ENCODE measurements at places on chromosomes 3 and 15.

DNA sequence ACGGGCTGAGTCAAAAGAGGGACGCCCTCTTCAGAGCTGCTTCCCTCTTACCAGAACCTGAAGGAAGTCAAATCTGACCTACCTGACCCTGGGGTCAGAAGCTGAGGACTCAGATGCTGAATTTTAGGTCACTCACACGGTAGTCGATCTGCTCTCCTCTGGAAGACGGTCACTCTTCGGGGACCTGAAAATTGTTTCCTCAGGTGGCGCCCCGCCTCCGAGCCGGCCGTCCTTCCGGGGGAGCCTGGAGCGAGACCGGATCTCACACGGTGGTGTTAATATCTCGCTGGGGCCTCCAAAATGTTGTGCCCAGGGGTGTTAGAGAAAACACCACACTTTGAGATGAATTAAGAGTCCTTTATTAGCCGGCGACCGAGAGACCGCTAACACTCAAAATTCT, 737.2 kb downstream of the SI start:
- DNase-seq: no peak

- DNase-seq: no peak
These were observed 148.2 kb downstream of the BBX start for GRCh38 chr3:107670986-107671385.

- no peak for DNase-seq
These were observed 235.4 kb downstream of the TBL1XR1 start for GRCh38 chr3:176961916-176962315.

GRCh38 chr15:40944510-40945296, 8.6 kb upstream of the CHAC1 start:
- no peak for DNase-seq

GRCh38 chr15:43408789-43409188, 37.9 kb downstream of the TUBGCP4 start:
- DNase-seq: no peak

DNA sequence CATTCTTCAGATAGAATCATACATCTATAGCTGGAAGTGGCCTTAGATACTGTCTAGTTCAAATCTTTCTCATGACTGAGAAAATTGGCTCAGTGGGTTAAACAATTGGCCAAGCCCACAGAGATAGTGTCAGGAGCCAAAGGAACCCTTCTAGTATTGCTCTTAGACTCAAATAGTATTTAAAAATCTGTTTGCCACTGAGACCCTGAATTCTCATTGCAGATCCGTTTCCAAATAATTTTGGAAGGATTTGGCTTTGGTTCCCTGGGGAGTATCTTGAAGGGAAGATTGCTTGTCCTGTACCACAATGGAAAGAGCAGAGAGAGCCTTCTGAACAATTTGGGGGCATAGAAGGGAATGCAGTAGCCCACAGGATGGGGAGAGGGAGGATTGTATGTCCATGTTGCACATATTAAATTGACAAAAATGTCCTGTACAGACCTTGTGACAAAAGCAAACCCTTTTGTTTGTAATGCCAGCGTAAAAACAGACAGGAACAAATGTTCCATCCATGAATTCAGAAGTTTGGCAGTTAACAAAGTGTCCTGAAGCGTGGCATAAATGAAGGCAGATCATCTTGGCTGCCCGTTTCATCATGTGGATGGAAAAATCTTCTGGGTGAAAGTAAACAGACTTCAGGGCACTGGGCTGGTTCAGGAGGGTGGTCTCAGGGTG, 156.4 kb upstream of the RASGRP1 start:
- DNase-seq: no peak

GRCh38 chr15:66714543-66714981, 12.5 kb downstream of the SMAD6 start:
- DNase-seq: no peak

- DNase-seq: no peak
These were observed 9.5 kb downstream of the PDE8A start for GRCh38 chr15:84991014-84991712.

GRCh38 chr3:97340940-97341339, 423.6 kb upstream of the ARL6 start:
- no peak for DNase-seq

GRCh38 chr3:14480207-14481017, 59.7 kb downstream of the GRIP2 start:
- no peak for DNase-seq

DNA sequence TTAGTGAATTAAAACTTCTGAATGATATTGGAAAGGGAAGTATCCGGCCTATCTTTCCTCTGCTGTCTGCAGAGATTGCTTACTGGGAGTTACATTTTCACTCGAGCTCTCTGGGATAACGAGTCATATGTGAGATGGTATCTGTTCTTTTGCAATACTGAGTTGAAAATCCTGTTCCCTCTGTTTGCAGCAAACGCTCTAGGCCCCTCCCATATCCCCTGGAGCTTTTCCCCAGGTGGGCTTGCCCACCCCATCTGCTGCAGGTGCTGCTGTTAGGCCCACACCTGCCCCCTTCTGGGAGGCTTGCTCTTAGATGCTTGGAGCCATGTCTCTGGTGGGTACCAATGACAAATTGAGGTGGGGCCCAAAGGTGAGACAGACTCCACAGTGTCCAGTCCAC, 42.7 kb upstream of the MTMR10 start:
- DNase-seq: no peak

DNA sequence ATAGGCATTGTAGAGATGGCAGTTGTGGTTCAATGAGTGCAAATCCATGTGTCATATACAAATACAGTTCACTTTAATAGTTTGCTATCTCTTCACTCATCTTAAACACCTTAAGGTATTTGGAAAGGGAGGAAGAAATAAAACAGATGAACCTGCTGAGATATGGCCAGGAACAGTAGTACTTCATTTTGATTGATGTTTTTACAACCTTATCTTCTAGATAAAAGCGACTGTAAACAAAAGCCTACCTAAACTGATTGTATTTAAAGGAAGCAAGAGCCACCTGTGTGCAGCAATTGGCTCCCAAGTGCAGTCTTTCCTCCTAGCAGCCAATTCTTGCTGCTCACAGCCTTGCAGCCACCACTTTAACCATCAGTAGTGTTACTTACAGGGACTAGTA, 217.7 kb downstream of the CDIN1 start:
- no peak for DNase-seq

DNA sequence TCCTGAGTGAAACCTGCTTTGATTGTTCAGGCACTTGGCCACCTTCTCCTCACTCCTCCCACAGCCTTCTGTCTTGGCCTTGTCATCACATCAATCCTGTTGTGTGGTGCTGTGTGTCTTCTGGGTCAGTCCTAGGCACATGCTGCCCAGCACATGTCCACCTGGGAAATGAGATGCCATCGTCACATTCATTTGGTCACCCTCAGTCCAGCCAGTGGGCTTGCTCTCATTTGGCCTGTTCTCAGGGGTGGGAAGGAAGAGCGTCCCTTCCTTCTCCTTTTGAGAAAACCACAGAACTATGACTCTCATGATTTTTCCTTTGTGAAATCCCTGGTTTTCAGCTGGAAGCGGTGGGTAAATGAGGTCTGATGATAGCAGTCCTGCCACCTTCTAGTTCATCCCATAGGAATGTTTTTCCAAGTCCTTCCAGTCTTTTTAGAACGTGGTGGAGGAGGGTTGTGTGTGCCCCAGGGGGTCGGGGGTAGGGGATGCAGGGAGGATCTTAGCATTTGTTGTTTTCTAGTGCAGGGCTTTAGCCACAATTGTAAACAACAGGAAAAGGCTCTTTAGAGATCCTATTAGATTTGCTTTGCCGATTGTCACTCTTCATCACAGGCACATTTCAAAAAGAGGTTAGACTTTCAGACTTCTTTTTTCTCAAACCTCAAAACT, 8.4 kb upstream of the PLA1A start:
- no peak for DNase-seq

DNA sequence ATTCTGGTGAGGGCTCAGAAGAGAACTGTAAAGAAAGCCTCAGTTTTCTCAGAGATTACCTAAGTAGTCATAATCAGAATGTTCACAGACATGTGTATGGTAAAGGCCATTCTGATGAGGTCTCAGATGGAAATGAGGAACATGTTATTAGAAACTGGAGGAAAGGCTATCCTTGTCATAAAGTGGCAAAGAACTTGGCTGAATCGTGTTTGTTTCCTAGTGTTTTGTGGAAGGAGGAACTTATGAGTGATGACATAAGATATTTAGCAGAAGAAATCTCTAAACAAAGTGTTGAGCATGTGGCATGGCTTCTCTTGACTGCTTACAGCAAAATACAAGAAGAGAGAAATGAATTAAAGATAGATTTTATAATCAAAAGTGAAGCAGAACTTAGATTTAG, 12.8 kb upstream of the KLHL40 start:
- DNase-seq: no peak

GRCh38 chr3:134751831-134752230, 43.2 kb upstream of the EPHB1 start:
- no peak for DNase-seq
